NCI-H526 treated with DMSO at 0.1 percent for 48 hours (cell line): ENCODE measurements at places on chromosomes 2 and 18.

- DNase-seq: peak; percentile 50
Measured at GRCh38 chr2:112958428-112959108, 19.2 kb upstream of the IL36G start.

- peak; percentile 48 for DNase-seq
Measured at GRCh38 chr2:191051825-191052778, 38.1 kb upstream of the STAT1 start.

- DNase-seq: no peak
Measured at GRCh38 chr2:26704441-26704977, 12.0 kb downstream of the KCNK3 start.

GRCh38 chr2:2291500-2292260, 39.4 kb downstream of the MYT1L start:
- DNase-seq: peak; percentile 61

- DNase-seq: no peak
Measured at GRCh38 chr2:169095621-169096105, 26.3 kb downstream of the DHRS9 start.

- DNase-seq: no peak
Measured at GRCh38 chr2:10498525-10499274, 50.6 kb upstream of the ODC1 start.

DNA sequence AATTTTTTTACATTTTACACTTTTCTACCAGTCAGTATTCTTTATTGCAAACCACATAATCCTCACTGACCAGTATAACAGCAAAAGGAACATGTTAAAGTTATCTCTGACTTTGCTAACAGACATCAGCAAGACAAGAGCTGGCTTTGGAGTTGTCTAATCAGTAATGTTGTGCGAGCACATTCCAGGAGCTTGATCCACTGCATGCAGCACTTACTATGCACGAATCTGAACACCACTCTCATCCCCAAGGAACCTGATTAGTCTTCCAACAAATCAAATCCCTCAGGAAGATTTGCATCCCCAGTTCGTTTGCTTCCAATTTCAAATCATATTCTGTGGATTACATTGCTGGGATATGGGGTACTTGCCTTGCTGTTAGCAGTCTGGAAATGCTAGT, 269.3 kb upstream of the EPC2 start:
- DNase-seq: no peak

DNA sequence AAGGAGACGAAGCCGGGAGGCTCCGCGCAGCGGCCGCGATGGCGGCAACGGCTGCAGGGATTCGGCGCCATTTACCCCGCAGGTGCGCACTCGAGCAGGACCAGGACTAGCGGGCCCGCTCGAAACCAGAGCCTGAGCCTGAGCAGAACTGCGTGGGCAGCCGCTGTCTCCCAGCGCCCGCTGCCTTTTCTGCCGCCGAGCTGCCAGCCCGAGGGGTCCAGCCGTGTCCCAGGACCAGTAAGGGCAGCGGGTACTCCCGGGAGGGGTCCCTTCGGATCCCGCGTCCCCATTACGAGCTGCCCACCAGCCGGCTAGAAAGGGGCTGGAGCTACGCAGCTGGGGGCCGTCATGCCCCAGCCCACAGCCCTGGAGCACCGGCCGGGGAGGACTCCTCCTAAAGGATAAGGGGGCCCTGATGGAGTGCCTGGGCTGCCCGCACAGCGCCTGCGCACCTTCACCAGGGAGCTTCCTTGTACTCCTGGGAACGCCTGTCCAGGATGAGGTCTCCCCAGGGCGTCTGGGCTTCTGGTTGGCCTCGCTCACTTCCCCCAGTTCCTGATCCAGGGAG, 9.9 kb downstream of the ALPP start:
- no peak for DNase-seq

GRCh38 chr2:226728996-226729395, 70.6 kb downstream of the IRS1 start:
- DNase-seq: no peak

DNA sequence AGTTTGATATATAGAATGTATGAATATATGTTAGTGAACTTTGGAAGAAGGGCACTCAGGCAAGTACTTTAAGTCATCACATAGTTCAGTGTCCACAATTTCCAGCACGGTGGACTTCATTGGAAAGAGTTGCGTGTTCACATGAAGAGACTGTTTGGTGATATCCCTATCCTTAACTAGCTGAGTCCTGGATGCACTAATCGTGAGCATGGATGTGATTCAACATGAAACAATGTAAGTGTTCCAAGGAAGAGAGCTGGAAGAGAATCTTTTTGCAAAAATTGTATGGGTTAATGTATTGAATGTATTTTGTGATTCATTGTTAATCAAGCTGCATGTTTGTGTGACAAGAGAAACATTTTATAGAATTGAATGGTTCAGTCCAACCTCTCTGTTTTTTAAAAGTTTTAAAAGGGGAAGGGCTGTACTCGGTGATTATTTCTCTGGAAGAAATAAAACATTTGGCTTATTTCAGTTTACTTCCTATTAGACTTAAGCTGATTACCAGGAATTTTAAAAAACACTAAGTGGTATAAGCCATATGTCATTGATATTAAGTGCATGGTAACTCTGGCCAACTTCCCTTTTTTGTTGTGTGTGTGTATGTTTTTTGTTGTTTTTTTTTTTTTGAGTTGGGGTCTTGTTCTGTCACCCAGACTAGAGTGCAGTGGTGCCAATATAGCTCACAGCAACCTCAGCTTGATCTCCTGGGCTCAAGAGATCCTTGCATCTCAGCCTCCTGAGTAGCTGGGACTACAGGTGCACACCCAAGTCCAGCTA, 8.6 kb downstream of the XRCC5 start:
- DNase-seq: no peak

- no peak for DNase-seq
Measured at GRCh38 chr2:12430407-12431133, 286.2 kb upstream of the TRIB2 start.

- DNase-seq: no peak
Measured at GRCh38 chr2:236103981-236104380, 64.2 kb downstream of the GBX2 start.

DNA sequence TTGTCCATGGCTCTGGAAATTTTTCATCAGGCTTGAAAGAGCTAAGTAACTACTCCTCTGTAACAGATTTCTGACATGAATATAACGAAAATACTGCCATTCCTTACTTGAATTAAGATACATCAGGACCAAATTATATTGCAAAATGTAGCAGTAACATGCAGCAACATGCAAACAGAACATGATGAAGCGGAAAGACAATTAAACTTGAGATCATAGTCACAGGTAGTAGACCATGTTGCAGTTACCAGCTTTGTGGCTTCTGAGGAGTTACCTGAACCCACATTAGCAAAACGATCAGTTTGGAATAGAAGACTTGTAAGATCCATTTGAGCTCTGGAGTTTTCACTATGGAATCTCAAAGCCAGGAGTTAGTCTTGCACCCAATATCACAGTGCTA, 76.2 kb downstream of the MREG start:
- DNase-seq: no peak

GRCh38 chr2:124755386-124755785, 730.3 kb downstream of the CNTNAP5 start:
- no peak for DNase-seq

DNA sequence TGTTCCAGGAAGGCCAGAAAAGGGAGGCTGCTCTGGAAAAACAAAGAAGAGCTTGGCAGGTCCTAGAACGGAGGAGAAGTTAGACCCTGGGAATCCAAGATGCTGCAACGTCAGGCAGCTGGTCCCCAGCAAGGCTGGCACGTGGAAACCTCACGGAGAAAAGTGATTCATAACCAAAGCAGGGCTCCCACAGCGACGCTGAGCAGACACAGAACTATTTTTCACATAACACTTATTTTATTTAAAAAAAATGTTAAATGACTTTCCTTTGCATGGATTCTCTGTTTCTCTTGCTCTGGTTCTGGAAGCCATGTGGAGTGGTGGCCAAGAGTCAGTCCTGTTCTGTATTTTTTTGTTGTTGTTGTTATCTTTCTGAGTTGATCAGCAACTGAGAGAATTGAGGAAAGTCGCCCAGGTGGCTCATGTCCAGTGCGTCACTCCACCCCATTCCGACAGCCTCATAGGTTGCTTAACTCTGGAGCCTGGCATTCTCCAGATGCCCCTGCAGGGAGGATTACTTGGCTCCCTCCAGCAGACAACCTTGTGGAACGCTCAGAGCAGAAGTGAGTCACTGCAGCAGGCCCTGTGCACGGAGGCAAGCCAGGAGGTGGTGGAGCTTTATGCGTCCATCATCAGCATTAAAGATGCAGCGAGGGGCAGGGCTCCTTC, 229.9 kb upstream of the HDAC4 start:
- DNase-seq: no peak

DNA sequence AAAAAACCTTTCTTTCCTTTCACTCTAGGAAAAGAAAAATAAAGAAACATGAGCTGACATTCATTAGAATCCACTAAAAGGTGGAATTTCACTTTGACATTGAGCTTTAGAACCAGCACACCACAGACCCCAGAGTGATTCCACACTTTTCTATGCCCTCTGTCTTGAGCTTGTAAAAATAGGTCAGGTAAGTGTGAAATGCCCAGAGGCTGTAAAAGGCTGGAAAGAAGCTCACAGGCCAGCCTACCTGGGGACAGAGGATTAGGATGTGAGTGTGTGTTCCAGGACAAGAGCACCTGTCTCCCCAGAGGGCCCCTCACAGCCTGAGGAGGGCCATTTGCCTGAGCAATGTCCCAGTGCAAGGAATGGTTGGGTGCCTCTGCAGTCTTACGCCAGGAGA, 56.3 kb upstream of the MYO3B start:
- DNase-seq: no peak

GRCh38 chr2:112803691-112804521, 19.6 kb upstream of the IL1A start:
- DNase-seq: no peak

GRCh38 chr18:28793901-28794300, 617.0 kb upstream of the CDH2 start:
- DNase-seq: no peak

GRCh38 chr18:79401494-79402208, 5.9 kb downstream of the NFATC1 start:
- no peak for DNase-seq

- DNase-seq: no peak
Measured at GRCh38 chr2:63054841-63055225, 4.2 kb downstream of the OTX1 start.

- DNase-seq: no peak
Measured at GRCh38 chr2:219772103-219772635, 144.7 kb downstream of the SLC4A3 start.

- DNase-seq: no peak
Measured at GRCh38 chr18:35088921-35089320, 47.7 kb downstream of the MAPRE2 start.

DNA sequence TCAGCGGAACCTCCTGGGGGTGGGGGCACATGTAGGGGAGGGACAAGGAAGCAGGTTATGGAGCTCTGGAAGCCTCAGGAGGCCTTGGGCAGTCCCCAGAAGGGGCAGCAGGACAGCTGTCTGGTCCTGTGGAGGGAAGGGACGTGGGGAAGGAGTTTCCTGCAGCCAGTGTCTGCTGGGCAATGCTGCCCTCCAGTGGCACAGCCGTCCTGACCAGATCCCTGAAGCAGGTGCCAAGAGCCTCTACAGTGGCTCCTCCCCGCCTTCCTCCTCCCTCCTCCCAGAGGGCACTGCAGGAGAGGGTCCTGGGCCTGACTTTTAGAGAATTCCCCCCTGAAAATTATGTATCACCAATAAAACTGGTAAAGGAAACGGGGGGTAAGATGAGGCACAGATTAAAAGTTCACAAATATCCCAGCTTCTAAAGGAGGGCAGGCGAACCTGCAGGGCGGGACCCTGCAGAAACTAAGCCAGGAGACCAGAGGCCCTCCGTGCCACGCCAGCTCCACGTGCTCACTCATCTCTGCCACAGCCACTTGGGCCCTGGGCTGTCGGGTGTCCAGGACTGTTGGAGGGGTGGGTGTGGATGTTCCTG, 258.5 kb downstream of the TWIST2 start:
- no peak for DNase-seq

GRCh38 chr2:230137902-230138539, 69.3 kb upstream of the SLC16A14 start:
- DNase-seq: no peak

- no peak for DNase-seq
Measured at GRCh38 chr2:26976237-26976636, 5.8 kb downstream of the MAPRE3 start.

DNA sequence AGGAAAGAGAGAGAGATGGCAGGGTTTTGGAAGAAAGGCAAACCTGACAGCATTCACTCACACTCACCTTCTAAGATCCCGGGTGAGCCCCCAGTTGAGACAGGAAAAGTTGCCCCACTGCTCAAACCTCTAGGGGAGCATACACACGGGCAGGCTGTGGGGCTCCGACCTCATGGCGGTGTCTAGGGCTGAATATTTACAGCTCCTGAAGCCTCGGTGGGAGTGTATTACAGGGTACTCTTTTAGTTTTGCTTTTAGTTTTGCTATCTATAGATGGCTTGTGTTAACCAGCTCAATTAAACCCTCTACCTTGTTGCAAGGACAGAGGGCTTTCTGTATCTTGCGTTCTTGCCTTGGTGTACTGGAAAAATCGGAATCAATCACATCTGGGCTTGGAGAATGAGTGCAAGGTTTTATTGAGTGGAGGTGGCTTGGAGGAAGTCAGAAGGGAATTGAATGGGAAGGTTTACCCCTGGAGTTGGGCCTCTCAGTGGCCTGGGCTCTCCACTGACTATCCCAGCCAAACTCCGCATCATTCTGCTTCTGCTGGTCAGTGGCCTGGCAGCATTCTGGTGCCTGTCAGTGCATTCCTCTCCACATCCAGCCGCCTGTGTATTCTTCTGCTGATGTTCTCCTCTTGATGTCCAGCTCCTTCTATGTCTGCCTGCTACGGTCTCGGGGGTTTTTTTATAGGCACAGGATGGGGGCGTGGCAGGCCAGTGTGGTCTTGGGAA, 10.1 kb upstream of the IFIH1 start:
- DNase-seq: no peak

GRCh38 chr2:104337869-104338268, 516.0 kb upstream of the POU3F3 start:
- no peak for DNase-seq

- DNase-seq: no peak
Measured at GRCh38 chr2:100820273-100820522, 259 bp downstream of the NPAS2 start.

DNA sequence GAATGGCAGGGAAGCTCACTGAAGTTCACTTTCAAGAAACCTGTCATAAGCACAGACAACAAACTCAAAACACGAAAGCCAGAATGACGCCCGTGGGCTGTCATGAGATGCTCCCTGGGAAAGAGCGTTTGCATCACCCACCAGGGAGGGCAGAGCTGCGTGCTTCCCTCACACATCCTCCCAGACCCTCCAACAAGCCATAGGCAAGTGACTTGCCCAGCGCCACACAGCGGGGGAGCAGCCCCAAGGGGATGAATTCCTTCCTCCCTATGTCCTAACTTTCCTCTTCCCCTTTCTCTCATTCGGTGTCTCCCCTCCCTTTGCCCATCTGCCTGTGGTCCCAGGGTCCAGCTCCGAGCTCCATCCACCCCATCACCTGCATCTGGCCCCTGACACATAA, 10.7 kb downstream of the BIN1 start:
- no peak for DNase-seq
